ENCODE measurements at places on chromosomes 2 and 18.

GRCh38 chr18:33466822-33467221 lies 26.3 kb upstream of the CCDC178 start:
- no peak for DNase-seq

- DNase-seq = no peak
Measured at GRCh38 chr18:75279381-75279780, 68.8 kb downstream of the TSHZ1 start.

DNA sequence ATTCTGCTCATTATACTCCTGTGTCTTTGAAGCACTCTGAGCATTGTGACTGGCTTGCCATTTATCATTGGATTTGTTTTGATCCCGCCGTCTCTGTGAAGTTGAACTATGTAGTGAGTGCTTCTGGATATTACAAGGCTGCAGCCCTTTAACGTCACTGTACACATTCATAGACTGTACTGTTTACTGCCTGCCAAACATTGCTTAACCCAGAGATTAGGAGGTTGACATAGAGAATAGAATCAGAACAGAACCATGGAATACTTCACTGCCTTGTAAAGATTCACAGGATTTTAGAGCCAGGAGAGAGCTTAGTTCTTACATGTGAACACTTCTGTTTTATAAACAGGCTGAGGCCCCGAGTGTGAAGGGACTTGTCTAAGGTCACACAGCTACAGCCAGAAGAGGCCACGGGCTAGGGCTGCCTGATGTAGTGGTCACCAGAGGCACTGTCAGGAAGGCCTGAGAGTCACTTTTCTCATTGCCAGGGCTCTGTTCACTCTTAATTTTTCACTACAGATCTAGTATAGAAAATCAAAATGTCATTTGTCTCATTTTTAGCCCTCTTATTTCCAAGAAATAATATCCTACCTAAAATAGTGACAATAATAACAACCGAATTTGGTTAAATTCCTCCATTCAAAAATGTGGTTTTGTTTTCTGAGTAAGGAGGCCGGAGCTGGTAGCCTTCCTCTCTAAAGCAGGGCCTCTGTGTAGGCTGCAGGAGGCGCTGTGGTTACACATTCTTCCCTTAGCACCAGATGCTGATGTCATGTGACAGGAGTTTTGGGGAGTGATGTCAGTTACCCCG lies 87.9 kb downstream of the UGGT1 start:
- peak; percentile 88 for DNase-seq

GRCh38 chr18:48944634-48945033 lies 6.1 kb downstream of the SMAD7 start:
- no peak for DNase-seq

DNA sequence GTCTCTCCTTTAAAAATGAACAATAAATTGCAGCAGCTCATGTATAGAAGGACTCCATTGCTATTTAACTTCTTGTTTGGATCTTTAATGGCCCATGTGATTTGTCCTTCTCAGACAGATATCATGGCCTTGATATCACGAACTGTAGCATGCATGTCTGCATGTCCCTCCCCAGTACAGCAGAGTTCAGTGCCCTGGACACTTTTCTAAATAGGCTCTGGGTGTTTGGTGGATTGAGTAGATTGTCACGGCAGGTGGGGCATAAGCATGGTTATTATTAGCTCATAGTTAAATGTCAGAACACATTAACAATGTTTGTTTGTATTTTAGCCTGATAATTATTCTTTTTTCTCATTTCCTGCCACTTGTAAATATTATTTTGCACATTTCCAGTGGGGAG lies 118.3 kb downstream of the LRRTM1 start:
- DNase-seq = no peak

- DNase-seq = no peak
Measured at GRCh38 chr2:144310484-144310883, 209.4 kb downstream of the ZEB2 start.

DNA sequence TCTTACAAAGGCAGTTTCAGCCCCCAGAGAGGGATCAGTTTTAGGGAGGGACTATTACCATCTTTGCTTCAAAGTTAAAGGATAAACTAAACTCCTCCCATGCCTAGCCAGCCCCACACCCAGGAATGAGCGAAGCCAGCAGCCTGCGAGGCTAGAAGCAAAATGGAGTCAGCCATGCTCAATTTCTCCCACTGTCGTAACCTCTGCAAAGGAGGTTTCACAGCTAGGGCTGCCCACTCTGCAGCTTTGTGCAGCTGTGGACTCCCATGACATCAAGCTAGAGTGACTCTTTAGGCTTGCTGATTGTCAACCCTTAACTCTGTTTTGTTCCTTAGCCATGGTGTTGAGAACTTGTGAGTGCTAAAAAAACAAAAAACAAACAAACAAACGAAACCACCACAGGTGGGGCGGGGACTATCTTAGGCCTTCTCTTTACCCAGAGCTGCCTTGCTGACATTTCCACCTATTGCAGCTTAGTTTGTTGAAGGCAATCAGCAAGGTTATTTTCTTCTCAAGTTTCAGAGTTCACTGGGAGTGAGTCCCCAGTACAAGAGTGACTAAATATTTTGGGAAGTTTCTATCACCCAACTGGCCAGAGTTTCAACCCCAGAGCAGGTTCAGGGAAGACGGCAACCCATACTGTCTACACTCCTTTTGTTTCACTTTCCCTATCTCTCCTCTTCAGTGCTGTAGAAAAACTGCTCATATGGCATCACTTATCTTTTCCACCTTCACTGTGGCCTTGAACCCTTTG lies 592.1 kb downstream of the XIRP2 start:
- DNase-seq = no peak

- no peak for DNase-seq
Measured at GRCh38 chr2:74488643-74489481, 6.0 kb downstream of the TTC31 start.

DNA sequence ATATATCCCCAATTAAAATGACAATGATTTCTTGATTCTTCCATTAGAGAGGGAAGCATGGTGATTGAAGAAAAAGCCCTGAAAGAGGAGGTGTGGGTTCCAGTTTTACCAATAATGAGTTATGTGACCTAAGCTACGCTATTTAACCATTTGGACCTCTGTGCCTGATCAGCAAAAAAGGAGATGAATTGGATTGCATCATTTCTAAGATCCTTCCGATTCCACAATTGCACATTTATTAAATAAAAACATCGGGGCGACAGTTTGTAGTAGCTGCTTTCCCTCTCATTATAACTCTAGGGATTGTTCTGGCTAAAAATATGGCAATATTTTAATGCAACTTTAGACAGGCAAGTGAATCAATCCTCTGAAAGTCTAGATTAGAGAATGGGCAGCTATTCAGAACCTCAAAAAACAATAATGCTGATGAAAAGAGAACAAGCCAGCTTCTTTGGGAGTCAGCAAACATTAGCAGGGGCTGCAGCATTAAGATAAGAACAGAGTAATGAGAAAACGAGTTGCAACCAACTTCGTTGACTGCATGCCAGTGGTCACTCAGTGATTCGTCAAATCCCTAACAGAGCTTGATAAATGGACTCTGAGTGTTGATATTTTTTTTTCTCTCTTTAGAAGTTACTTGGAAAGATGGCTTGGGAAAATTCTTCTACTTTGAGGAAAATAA lies 301.2 kb downstream of the AGPS start:
- DNase-seq = peak; percentile 81

DNA sequence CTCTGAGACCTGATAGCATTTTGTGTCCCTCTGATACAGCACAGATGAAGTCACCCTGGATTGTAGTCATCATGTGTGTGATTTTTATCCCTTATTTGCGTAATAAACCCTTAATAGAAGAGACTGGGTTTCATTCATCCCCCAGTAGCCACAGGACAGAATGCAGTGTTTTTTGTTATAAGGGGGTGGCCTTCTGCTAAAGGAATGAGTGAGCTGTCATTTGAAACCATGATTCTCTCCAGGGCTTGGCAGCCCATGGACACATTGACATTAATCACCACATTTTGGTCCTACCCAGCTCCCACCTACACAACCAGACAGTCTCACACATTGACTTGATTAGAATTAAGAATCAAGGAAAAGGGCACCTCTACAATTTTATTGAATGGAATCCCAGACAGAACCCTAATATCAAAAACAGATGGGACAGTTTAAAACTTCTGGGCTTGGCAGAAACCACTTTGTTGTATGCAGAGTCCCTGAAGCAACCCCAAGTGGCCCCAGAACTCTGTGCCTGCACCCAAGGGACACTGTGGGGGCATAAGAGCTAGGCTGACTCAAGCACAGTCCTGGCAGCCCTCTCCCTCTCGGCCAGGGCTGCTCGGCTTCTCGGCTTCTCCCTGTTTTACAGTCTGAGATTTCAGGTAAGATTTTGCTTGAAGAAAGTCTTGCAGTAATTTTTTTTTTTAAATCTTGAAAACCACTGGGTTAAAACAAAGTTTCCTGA lies 254.0 kb upstream of the SLC14A2 start:
- no peak for DNase-seq

DNA sequence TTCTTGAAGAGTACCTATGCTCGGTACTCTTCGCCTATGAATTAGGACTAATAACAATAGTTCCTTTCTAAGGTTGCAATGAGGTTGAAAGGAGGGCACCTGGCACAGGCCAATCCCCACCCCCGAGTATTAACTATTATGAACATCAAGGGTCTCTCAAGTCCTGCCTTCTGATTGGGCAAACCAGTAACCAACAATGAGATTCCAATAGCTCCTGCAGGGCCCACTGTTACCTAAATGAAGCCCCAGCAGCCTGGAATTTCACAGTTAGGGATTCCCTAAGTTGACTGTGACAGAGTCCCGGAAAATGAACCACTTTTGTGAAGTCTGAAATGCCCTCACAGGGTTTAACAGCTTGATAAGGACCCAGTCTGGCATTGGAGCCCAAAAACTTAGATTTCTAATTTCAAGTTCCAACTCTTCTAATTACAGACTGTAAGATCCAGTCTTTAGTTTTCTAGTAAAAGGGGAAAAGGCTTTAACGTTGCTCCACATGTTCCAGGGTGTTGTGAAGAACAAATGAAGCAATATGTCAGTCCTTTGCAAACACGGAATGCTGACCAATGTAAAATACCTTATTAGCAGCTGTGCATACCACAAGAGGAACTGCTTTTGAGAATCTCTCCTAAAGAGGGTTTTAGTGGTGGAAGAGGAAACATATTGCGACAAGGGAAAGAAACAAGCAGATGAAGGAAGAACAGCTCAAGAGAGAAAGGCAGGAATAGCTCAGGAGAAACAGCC lies 277.7 kb upstream of the MAP2 start:
- DNase-seq = peak; percentile 60

DNA sequence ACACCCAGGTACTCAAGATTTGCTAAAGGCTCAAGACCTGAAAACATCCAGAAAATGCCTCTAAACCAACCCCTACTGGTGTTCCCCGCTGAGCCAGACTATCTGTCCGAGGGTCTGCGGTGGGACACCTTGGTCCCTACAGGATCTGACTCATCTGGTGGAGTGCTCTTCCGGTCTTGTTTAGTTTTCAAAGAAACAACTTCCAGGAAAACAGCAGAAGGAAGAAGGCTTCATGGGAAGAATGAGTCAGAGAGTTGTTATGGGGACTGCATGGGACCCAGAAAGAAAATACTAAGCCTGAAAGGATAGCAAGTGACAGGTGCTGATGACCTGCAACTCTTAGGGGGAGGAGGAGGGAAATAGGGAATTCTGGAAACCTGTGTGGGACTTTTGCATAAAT lies 41.3 kb downstream of the ZFP36L2 start:
- no peak for DNase-seq

DNA sequence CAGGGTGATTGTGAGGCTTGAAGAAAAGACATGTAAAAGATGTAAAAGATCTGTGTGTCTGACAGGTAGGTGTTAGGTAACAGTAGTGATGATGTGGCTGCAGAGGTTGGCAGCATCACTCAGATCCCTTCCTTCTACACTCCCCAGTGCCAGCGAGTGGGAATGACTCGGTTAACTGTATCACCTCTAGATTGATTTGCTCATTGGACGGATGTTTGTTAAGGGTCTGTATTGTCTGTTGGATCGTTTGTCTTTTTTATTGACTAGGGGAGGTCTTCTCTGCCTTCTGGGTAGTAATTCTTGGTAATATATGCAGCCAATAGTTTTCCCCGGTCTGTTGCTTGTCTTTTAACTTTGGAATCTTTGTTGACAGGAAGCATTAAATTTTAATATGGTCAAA lies 44.8 kb upstream of the CNGA3 start:
- no peak for DNase-seq

DNA sequence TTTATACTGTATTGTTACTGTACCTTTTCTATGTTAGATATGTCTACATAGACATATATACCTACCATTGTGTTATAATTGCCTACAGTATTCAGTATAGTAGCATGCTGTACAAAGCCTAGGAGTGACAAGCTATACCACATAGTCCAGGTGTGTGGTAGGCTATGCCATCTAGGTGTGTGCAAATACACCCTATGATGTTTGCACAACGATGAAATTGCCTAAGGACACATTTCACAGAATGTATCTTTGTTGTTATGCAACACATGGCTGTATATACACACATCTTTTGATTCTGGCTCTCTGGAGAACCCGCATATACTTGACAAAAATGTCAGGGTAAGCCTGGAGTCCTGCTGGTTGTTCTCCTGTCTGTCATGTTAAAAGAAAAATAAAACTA lies 85.1 kb downstream of the BCL2L11 start:
- DNase-seq = no peak

GRCh38 chr2:13089971-13090370 lies 373.2 kb downstream of the TRIB2 start:
- no peak for DNase-seq

- DNase-seq = no peak
Measured at GRCh38 chr2:7368211-7368610, 451.0 kb downstream of the RNF144A start.

DNA sequence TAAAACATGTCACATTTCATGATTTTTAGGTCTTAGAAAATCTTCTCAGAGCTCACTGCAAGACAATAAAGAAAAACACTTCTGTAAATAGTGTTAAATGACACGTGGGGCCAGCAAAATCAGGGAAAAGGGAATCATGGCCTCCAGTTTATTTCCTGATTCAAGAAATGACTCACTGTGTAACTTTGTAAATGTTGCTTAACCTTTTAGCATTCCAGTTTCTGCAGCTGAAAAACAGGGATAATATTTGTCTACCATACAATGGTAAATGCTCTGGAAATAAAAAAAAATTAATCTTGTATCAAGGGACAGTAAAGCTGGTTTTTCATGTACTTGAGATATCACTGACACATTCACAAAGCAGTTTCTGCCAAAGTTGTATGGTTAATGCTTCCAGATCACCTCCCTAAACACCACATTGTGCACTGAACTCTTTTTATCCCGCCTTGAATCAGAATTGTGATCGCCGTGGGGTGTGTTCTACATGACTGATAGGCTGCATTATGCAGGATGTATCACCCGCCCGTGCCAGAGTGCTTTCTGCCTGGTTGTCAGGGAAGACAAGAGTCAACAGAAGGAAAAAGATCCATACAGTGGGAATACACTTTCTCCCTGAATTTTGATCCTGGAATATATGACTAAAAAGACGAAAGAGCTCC lies 238.8 kb downstream of the IKZF2 start:
- no peak for DNase-seq

GRCh38 chr2:69225933-69226332 lies 161.1 kb downstream of the GFPT1 start:
- no peak for DNase-seq
